ENCODE measurements at places on chromosomes 7 and 10.

- no peak for DNase-seq
Measured at GRCh38 chr10:80529604-80530003, 8.1 kb upstream of the SH2D4B start.

DNA sequence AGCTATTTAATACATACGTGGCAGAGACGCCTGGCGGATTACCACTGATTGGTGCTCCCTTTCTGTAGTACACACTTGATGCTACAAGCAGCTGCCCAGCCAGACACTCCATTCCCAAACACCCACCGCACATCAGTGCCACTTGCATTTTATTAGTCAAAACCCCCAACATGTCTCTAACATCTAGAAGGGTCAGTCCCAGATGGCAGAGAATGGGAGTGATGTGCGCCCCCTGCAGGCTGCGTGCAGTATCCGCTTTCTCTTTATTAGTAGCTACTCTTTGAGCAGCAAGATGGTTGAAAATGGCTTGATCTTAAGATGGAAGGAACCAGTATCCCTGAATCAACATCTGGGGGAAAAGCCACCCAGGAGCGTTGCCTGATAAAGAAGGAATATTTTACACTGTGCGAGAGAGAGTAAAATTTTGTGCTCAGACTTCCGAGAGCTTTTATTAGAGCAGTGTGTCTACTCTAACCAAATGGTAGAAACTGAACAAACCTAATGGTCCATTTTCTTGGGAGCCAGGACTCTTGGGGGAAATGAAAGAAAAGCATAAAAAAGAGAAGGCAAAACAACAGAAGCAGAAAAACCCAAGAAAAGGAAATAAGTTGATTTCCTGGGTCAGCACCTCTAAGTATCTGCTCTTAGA lies 78.3 kb downstream of the ST8SIA6 start:
- no peak for DNase-seq

- no peak for DNase-seq
Measured at GRCh38 chr7:4712281-4713182, 30.4 kb downstream of the FOXK1 start.

DNA sequence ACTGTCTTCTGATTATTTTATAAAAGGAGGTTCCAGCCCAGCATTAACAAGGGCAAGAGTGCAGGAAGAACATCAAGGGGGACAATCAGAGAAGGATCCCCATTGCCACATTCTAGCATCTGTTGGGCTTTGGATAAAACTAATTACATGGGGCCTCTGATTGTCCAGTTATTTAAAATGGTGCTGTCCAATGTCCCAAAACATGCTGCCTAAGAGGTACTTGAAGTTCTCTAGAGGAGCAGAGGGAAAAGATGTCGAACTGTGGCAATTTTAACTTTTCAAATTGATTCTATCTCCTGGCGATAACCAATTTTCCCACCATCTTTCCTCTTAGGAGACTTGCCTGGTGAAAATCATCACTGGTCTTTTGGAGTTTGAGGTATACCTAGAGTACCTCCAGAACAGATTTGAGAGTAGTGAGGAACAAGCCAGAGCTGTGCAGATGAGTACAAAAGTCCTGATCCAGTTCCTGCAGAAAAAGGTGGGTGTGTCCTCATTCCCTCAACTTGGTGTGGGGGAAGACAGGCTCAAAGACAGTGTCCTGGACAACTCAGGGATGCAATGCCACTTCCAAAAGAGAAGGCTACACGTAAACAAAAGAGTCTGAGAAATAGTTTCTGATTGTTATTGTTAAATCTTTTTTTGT lies 2.3 kb downstream of the IL6 start:
- DNase-seq: no peak

DNA sequence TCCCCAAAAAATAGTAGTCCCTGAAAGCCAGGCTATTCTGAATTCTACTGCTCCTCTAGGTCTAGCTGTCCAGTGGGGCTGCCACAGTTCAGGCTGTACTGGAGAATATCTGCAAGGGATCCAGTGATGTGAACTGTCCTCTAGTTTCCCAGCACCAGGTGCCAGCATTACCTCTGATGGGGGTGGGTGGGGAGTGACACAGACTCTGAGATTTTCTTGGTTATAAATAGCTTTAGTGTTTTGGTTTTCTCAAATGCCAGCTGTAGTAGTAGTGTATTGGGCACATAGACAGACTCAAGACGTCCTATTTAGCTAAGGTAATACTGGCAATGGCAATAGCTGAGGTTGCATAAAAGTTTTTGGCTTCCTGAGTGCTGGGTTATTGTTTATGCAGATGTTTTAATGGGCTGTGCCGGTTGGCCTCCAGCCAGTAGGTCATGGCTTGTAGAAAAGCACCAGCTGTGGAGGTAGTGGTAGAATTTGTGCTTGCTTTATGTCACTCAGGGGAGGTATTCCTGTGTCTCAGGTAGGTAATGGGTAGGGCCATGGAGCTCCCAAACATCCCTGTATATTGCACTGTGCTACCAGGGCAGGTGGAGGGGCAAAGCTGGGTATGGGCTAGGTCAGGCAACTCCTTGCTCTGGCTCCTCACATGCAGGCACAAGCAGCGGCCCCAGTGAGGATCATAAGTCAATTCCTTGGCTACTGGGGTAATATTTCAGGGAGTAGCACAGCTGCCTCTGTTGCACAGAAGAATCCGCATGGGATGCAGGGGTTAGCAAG lies 338.7 kb upstream of the LRRTM3 start:
- DNase-seq: no peak

GRCh38 chr7:152103066-152103465 lies 77.6 kb downstream of the GALNT11 start:
- no peak for DNase-seq

GRCh38 chr7:152521420-152522337 lies 85.9 kb upstream of the KMT2C start:
- DNase-seq: no peak

DNA sequence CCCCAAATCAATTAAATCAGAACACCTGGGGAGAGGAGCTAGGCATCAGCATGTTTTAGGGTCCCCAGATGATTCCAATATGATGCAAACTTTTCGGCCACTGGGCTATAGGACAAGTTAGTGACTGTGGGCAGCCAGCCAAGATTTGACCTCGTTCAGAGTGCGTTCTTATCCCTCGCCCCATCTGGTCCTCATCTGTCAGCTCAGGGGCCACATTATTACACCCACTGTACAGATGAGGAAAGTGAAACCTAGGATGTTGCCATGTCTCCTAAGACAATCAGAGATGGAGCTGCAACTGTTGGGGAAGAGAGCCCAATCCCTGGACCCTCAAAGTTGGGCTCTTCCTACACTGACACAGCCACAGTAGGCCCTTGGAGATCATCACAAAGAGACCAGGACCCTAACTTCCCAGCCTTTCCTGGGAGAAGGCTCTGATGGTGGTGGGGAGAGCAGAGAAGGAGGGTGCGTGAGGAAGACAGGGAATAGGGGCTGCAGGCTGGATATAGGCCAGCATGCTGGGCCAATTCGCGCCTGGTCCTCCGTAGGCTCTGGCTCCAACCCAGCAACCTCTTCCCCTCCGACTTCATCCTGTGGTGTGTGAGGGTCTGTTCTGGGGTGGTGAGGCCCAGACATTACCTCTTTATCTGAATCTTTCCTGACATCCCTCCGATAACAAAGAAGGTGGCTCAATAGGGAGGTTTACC lies 109.4 kb upstream of the ZMIZ1 start:
- DNase-seq: no peak

DNA sequence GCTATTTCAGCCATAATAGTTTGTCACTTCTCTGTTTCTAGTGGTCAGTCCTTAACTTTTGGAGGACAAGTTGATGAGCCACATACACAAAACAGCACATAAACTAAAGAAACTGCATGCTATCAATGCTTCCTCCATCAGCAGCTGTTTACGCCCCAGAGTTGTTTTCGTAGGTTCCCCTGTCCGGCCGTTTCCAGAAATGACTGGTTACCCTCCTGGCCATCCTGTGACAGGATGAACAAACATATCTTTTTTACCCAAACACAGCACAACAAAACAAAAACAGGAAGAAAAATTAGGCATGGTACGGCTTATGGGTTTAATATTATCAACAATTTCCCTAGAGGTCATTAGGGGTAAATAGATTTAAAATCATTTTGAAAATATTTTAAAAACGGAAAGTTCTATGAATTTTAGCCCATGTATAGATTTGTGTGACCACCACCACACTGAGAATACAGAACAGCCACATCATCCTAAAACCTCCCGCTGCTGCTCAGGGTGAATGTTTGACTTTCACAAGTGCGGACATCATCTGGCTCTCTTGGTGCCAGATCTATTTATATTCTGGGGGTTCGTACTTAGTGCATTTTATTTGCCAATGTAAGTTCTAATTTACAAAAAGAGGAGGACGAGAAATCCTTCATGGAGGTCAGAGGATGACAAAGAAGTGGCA lies 74.8 kb downstream of the HIPK2 start:
- no peak for DNase-seq

DNA sequence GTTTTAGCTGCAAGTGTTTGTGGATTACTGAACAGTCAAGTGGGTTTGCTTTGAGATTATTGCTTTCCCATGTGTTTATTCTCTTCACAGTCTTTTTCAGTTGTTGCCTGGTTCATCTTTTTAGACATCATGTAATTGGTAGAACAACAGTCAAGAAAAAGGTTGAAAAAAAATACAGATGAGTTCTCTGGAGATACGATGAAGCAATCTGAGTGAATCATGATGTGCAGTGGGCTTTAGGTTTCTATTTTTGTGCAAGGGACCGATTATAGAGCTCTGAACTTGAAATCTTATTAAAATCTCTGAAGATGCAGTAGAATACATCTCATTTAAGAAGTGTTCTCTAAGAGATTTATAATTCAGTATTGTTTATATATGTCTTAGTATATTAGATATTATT lies 145.7 kb downstream of the SDK1 start:
- no peak for DNase-seq

GRCh38 chr7:51249187-51249945 lies 67.2 kb downstream of the COBL start:
- DNase-seq: no peak

DNA sequence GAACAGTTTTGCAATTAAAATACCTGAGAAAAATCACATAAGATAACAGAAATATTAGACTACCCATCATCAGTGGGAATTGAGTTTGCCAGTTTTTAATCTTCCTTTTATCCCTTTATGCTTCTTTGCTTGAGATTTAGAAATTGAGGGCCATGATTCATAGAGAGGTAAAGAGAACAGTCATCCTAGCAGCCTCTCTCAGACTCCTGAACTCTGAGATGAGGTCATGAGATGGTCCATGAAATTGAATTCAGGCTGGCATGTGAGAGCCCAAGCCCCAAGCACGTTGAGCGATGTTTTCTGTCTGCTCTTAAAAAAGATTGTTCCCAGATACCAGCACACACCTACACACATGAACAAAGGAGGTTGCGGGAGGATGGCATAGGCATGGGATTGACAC lies 91.1 kb downstream of the CREB5 start:
- DNase-seq: no peak

- DNase-seq: no peak
Measured at GRCh38 chr7:37508118-37508517, 59.5 kb upstream of the ELMO1 start.
